NCI-H524 treated with DMSO at 0.1 percent for 48 hours (cell line): ENCODE measurements at places on chromosomes 1 and 21.

DNA sequence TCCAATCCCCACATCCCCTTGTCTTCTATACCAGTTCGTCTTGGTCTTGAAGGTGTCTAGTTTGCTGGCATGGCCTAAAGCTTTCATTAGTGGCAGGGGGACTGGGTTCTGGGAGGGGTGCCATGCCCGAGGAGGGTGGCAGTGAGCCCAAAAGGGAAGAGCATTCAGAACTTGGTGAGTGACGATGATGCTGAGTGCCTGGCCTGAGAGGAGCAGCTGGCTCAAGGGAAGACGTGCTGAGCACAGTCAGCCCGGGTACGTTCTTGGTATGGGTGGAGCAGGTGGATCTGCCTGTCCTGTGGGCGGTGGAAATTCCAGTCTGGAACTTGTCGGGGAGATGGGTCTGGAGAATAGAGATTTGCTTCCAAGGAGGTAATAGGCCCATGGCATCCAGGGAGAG, 4.6 kb downstream of the FDPS start:
- no peak for DNase-seq

DNA sequence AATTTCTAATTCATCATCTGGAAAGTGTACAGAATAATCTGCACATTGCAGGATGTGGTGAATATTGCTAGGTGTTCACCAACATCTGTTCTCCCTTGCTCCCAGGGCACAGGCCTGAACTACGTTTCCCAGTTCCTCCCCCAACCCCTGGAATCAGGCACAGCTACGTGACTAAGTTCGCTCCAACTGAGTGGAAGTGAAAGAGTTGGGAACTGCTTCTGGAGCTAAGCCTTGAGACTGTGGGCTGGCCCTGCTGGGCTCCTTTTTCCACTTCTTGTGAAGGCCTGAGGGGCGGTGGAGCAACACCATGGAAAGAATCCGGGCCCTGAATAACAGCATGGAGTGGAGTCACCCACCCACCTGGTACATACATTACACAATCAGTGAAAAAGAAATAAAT, 534.6 kb downstream of the SMYD3 start:
- no peak for DNase-seq

GRCh38 chr1:15722836-15723532, 13.1 kb upstream of the SLC25A34 start:
- no peak for DNase-seq

- DNase-seq: no peak
Measured at GRCh38 chr1:16205891-16206546, 6.4 kb downstream of the ARHGEF19 start.

DNA sequence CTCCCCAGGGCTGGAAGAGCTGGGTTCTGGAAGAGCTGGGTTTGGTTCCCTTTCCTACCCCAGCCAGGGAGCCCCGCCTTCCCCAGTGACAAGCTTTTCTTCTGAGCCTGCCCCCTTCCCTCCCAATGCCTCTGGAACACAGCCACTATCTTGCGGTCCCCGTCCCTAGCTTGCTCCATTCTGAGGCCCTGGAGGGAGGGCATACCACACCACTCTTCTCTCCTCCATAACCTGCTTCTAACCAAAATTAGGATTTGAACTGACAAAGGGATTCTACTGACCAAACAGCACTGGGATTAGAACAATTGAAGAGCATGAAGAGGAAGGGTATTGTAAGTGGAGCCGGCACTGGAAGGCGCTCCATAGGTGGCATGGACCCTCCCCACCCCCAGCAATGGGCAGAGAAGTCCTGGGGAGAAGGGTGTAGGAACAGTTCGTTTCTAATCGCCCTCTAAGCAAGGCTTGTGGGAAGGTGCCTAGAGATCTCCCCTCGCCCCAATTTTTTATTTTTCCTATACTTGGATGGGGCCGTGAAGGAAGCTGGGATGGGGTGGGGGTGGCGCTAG, 690 bp downstream of the C1orf216 start:
- no peak for DNase-seq

- DNase-seq: no peak
Measured at GRCh38 chr21:43766734-43767497, 9.2 kb downstream of the CSTB start.

- DNase-seq: no peak
Measured at GRCh38 chr1:150256554-150257341, 826 bp upstream of the CA14 start.

DNA sequence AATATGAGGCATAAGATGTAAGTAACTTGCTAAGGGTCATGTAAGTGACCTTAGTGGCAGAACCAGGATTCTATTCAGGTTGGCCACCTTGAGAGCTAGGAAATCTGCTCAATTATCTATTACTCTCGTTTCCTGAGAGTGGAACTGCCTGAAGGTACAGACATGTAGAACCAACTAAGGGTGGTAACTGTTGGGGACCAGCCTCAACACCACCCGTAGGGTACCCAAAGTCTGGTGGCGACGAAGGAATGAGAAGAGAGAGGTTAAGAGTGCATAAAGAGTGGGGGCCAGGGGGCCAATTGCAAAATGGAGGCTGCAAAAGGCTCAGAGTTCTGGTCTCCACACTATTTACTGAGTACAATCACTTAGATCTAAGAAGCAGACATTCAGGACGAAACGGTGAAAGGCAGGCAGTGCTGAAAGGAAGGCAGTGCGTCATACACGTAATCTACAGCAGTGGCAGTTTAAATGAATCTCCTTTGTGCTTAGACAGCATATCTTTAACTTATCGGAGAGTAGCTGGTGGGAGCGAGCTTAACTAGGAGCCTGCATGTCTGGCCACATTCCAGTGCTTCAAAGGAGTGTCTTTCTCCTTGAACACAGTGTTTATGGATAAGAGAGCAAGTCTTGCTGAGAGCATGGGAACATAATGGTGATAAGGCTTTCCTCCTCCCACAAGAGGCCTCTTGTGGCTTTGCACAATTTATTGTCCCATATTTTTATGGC, 25.0 kb downstream of the SRSF4 start:
- DNase-seq: no peak

DNA sequence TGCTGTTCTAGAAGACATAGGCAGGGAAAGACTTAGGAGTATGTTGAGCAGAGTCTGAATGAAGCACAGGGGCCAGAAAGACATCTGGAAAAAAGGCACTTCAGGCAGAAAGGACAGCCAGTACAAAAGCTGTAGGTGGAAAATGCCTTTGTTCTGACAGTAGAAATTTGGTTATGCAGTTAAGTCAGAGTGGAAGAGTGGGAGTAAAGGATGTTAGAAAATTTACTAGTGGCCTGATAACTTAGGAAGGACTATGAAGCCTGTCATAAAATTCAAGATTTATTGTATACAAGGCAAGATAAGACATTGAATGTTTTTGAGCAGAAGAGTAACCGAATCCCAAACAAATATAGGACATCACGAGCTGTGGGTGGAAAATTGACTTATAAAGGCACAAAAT, 987.9 kb downstream of the PLA2G4A start:
- DNase-seq: no peak

GRCh38 chr21:29433366-29434059, 134.8 kb downstream of the BACH1 start:
- no peak for DNase-seq

GRCh38 chr1:58922302-58923089, 138.6 kb upstream of the JUN start:
- no peak for DNase-seq

- no peak for DNase-seq
Measured at GRCh38 chr1:168135116-168135920, 1.4 kb downstream of the GPR161 start.

DNA sequence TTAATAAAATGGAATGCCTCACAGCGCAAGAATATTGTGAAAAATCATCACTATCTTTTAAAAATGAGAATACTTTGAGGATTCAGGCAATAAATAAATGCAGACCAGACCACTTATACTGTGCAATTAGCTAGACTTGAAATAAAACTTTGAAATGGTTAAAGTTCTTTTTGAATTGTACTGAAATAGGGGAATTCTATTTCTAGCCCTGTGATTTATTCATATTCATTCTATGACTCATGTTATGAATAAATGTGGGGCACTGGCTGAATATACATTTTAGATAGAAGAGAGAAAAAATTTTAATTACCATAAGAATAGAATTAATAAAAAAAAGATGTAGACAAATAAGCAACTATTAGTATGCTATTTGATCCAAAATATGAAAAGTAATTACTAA, 16.4 kb upstream of the USP25 start:
- DNase-seq: no peak

DNA sequence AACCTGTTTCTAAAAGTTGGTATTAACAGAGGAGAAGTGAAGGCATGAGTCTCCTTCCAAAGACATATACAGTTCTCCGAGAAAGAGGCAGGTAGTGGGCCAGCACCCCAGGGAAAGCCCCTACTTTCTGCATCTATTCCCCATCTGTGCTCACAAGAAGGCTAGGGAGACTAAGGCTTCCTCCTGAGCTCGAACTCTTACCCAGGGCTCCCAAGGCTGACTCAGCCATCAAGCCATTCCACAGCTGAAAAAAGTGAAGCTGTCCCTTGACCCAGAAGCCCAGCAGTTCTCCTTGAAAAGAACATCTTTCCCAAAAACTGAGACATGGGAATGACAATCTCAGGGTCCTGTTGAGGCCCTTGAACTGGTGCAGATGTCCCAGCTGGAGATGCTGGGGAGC, 1.9 kb upstream of the PADI3 start:
- DNase-seq: no peak

DNA sequence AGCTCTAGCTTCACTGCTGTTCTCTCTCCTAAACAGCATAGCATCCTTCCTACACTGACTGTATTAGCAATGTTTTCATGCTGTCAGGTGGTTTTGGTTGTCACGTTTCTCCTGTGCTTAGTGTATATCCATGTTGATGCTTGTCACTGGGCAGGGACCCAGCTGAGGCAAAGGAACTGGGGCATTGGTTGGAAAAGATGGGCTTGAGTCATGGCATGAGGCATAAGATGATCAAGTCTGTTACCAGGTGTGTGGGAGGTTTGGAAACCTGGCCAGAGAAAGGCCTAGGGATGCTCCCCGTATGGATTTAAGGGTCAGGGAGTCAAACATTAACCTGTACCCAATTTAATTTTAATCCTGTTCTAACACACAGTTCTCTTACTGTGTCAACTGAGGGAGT, 69.6 kb downstream of the OSBPL9 start:
- no peak for DNase-seq

- no peak for DNase-seq
Measured at GRCh38 chr1:184806296-184806721, 51.7 kb upstream of the EDEM3 start.

DNA sequence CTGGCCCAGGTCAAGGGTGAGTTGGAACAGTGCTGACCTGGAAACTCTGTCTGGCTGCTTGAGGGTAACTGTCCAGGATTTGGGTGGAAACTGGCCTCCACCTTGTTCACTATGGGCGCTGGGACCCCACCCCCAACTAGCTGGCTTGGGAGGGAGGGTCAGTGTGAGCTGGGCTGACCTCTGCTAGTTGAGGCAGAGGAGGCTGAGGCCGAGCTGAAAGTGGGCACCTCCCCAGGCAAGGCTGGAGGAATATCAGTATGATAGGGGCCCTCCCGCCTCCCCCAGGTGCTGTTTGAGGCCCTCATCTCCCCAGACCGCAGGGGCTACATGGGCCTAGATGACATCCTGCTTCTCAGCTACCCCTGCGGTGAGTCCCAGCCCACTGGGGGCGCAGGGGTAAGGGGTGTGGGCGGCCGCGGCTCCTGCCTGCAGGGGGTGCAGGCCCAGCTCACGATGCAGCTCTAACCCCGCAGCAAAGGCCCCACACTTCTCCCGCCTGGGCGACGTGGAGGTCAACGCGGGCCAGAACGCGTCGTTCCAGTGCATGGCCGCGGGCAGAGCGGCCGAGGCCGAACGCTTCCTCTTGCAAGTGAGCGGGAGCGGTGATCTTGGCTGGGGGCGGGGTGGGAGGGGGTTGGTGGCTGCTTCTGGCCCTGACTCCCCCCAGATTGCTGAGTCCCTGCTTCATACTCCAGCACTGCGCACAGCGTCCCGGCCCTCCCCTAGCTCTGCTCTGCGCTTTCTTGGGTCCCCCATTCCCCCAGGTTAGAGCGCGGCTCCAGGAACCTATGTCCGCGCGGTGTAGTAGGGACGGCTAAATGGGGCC, 22.9 kb downstream of the PTPRU start:
- no peak for DNase-seq

- peak; percentile 26 for DNase-seq
Measured at GRCh38 chr1:156889802-156890580, 3.5 kb upstream of the PEAR1 start.

DNA sequence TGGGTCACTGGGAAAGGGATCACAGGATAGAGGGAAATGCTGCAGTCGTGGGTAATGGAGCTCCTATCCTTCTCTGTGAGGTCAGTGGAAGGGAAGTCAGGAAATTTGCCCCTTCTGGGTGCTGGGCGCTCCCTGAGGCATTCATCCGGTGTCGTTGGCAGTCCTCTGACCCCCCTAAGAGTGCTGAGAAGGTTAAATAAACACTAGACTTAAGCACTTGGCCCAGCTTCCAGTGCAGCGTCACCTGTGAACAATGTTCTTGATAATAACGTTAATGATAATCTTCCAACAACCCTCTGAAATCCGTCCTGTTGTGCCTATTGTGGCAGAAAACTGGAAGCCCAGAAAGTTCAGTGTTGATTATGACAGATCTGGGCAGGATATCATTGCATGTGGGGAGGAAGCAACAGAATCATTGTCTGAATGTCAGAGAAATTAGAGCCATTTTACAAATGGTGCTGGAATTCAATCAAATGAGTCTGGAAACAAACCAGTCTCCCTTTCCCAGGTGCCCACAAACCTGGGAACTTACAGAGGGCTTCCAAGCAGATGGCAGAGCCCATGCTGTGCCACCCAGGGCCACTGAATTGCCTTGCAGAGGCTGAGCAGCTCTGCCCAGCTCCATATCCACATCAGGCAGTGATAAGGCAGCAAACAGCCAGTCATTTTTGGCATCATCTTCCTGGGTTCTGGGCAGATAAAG, 216.8 kb downstream of the KAZN start:
- DNase-seq: no peak

DNA sequence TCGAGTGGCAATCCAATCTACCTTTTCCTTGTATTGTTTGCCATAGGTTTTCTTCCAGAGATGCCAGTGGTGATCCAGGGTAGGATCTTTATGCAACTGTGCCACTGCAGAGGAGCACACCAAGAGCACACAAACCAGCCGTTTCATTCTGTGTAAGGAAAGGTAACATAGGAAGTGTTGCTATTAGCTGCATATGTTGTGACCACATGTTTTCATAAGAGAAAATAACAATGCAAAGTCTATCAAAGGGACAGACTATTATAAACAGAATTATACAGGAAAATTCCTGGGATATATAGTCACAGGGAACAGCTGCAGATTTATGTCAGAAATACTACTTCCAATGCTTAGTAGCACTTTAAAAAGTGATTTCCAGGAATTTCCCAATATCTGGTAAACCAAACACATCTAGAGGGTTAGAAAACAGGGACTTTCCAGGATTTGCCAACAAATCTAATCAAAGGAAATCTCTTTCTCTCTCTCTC, 919 bp downstream of the CTSS start:
- no peak for DNase-seq

- no peak for DNase-seq
Measured at GRCh38 chr1:2208309-2209239, 14.0 kb upstream of the FAAP20 start.

DNA sequence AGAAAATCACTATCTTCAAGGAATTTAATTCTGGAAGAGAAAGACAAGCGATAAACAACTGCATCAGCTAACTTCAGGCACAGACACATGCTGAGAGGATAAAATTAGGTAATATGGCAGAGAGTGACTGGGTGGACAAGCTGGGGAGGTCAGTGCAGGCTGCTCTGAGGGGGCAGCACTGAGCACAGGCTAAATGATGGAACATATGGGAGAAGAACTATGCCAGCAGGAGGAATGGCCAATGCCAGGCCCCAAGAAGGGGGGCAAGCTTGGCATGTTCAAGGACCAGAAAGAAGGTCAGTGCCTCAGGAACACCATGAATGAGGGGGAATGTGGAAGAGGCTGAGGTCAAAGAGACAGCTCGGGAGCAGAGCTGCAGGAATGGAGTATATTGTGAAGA, 190.7 kb upstream of the MAP1LC3C start:
- no peak for DNase-seq
